ENCODE measurements at places on chromosomes 2 and 18. TPM values are rescaled to one million over a fixed set of nuclear protein-coding genes. Genes with fewer than 3 reads are reported as not detected.

MOGAT1 gene
- not detected for total RNA-seq

REEP1 gene
- 7.8 TPM for total RNA-seq

MC5R gene
- total RNA-seq, result 6.7 TPM

FBXO15 gene
- 0.31 TPM for total RNA-seq

UGT1A3 gene
- not detected for total RNA-seq

CFAP65 gene
- 0.26 TPM for total RNA-seq

ZRANB3 gene
- 15.7 TPM for total RNA-seq

CNRIP1 gene
- 11.4 TPM for total RNA-seq

NOSTRIN gene
- total RNA-seq, result 1.6 TPM

CFC1 gene
- not detected for total RNA-seq

AFF3 gene
- 1.9 TPM for total RNA-seq

PLGLB2 gene
- total RNA-seq, result 0.50 TPM

REG1B gene
- total RNA-seq, result not detected

CHRNG gene
- not detected for total RNA-seq

EPC2 gene
- total RNA-seq, result 15.5 TPM

LYG2 gene
- not detected for total RNA-seq

IL1RL2 gene
- total RNA-seq, result not detected

FEV gene
- not detected for total RNA-seq

All from A172 (cell line).